ENCODE measurements at places on chromosomes 1 and 21. TPM values are rescaled to one million over a fixed set of nuclear protein-coding genes. Genes with fewer than 3 reads are reported as not detected.

ACTL8 gene
- total RNA-seq, result not detected

XPR1 gene
- 29.7 TPM for total RNA-seq

DNA sequence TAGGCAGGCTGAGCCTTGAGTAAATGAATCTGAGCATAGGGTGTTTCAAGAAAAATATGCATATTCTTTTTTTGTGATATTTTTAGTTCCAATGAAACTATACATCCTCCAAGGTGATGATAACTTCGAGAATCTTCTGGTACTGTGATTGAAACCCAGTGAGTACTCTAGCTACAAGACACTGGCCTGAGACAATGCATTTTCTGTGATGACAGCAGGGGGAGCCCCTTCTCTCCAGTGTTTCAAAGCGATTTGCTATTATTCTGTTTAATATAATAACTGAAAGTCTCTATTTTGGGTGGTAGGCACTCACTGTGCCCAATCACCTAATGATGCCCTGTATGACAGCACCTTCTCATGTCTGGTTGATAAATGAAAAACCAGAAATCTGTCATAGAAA is 12.1 kb downstream of the IRF2BP2 start:
- peak; percentile 86 for DNase-seq

- no peak for DNase-seq
Observed at GRCh38 chr1:164587617-164588501, 28.9 kb downstream of the PBX1 start.

DNA sequence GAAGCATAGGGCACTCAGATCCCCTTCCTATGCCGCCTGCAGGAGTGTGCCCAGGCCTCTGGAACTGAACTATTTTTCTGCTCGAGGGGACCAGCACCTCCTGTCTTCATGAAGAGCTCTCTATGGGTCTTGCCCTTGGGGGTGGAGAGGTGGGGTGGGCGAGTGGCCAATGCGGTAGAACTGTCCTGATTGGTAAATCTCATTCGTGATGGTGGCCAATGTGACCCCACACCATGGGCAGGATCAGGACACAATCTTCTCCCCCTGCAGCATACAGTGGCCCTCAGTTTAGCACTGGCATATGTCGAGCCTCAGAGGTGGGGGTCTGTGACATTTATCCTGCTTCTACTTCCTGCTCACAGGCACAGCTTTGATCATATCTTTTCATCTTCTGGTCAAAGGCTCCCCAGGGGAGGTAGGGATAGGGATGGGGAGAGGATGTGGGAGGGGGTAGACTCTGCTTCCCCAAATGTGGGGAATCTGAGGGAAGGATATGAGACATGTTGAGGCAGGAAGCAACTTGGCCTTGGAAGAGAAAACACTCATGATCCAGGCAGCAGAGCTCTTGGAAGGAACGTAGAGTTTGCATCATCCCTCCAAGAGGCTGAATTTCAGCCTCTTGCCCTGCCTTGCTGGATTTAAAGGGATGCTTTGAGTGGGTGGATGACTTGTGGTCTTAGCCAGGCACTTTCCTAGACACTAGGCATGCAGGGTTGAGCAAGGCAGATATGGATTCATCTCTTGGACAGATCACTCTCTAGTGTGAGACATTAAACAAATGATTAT is 81.8 kb downstream of the LAMC2 start:
- no peak for DNase-seq

GRCh38 chr1:5798151-5798730 is 194.0 kb downstream of the NPHP4 start:
- no peak for DNase-seq

Data from Peyer's patch (tissue), 4 donors.